ENCODE measurements at places on chromosomes 5 and 9.

DNA sequence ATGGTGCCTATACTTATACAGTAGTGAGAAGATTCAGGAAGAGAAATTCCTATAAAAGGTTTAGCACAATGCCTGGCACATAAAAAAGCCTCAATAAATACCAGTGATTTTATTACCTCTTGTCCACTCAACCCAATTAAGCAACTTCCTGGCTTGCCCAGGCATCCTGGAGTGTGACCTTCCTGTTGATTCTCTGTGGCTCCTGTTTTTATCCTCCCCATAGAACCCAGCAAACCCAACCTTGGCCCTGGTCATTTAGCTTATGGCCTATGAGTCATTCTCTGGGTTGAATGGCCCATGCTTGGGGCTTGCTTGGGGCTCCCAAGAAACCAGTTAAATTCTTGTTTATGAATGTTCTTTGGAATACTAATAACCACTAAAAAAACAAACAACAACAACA lies 21.4 kb upstream of the SPARC start:
- DNase-seq = no peak

DNA sequence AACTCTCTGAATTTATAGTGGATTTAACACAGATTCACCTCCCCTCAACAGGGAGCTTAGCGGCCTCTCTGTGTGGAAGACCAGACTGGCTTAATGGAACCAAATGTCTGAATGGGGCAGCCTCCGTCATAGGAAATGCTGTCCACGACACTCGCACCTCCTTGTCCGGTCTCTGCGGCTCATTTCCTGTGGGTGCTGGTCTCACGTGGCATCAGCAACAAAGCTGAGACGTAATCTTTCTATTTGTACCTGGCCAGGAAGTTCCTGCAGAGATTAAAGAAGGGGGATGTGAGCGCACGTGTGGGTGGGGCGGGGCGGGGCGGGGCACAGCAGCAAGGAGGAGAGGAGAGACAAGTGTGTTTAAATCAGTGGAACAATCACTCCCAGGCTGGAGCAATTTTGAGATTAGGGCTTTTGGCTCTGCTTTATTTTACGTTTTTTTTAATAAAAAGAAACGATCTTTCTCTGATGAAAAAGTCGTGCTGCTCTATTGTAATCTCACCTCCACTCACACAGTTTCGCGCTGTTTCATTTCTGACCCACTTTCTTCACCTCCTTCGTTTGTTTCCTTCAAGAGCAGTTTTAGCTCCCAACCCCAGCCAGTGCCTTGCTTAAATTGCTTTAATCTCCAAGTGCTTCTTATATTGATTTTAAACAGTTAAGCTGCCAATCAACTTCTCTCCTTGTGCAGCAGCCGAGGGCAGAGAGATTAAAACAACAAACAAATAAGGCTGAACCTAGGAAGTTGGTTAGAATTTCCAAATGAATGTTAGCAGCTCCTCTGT lies 132.2 kb upstream of the ASTN2 start:
- no peak for DNase-seq

- no peak for DNase-seq
These were observed 283.4 kb downstream of the NFIB start for GRCh38 chr9:14030375-14031059.

- DNase-seq = no peak
These were observed 675.4 kb downstream of the SEMA5A start for GRCh38 chr5:8870349-8870958.

DNA sequence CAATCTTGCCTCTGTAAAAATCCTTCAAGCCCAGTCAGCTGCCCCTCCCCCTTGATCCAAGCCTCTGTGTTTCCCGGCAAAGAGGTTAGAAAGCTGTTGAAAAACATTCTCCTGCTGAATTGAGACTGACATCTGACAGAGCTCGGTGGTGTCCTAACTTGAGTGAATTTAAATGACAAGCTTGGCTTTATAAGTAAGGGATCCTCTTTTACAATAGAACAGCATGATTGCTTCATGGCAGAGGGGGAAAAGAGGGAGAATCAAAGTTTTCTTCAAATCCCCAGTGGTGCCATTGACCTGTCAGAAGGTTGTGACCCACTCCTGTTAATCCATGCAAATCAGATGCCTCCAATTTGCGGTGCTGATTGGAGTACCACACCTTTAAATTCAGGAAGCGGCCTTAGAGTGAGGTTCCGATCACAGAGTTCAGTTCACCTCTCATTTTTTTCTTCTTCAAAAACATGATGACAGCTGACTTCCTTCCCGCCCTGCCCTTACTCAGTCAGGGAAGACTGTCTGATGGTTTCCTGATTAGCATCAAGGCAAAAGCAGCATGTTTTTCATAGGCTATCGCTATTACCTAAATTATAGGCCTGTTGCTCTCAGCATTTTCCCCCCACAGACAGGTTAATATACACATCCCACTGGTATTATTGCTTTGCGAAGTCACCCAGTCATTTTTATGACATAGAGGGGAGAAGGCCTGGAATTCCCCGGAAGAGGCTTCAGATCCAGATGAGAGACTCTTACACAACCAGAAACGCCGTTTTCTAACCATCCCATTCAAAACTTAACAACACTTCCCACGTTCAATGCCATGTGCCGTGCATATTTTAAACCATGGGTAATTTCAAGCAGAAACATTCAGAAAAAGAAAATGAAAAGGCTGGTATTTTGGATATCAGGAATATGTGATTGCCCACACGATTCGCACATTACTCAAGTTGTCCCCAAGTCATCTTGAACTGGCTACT lies 141.4 kb downstream of the EBF1 start:
- DNase-seq = no peak

DNA sequence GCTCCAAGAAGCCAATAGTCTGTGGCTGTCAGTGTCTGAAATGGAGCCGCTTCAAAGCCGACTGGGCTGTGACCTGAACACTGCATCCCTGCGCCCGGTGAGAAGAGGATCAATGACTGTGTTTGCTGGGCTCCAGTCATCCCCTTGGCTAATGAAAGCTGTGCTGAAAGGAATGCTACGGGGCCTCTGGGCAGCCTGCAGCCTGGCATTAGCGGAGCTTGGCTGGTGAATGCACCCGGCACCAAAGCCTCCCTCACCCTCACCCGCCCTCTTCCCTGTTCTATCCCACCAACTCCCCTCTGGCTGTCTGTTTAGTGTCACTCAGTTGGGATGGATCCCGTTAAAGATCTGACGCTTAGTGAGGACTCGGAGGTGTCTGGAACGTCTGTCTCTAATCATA lies 355.3 kb downstream of the BNC2 start:
- DNase-seq = no peak

- no peak for DNase-seq
These were observed 206.9 kb downstream of the SYK start for GRCh38 chr9:91008568-91008967.

- no peak for DNase-seq
These were observed 28.0 kb downstream of the NCS1 start for GRCh38 chr9:130200038-130200849.

GRCh38 chr9:38118862-38119438 lies 49.9 kb upstream of the SHB start:
- DNase-seq = no peak

GRCh38 chr9:123237220-123237619 lies 31.2 kb downstream of the STRBP start:
- no peak for DNase-seq

DNA sequence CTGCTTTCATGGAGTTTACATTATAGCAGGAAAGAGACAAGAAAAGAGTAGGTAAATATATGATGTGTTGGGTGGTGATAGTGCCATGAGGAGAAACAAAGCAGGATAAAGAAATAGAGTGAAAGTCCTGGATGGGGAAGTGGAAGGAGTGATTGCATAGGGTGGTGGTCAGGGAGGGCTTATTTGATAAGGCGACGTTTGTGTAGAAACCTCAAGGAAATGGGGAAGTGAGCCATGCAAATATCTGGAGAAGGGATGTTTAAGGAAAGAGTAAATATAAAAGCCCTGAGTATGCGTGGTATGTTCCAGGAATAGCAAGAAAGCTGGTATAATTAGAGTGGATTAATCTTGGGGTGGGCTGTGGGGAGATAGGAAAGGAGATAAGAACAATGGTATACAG lies 134.7 kb upstream of the SV2C start:
- no peak for DNase-seq

DNA sequence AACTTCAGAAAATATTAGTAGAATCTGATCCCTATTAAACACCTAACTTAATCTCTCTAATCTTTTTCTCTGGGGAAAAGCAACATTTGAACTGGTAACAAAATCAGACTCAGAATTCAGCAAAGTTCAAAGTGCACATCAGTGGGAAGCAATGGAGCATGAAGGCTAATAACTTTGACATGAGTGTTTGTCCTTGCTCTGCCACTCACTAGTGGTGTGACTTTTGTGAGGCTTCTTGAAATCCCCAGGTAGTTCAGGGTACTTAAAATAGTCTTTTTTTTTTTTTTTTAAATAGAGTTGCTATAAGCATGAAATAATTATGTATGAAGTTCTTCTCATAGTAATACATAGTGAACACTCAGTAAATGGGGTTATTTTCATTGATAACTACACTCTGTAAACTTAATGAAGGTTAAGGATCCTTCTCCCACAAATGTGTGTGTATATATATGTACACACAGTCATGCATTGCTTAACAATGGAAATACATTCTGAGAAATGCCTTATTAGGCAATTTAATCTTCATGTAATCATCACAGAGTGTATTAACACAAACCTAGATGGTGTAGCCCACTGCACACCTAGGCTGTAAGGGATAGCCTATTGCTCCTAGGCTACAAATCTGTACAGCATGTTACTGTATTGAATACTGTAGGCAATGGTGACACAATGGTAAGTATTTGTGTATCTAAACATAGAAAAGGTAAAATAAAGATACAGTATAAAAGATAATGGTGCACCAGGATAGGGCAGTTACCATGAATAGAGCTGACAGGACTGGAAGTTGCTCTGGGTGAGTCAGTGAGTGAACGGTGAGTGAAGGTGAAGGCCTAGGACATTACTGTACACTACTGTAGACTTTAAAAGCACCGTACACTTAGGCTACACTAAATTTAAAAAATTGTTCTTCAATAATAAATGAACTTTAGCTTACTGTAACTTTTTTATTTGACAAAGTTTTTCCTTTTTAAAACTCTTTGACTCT lies 73.3 kb upstream of the HMHB1 start:
- no peak for DNase-seq

- no peak for DNase-seq
These were observed 79.0 kb downstream of the SGCD start for GRCh38 chr5:156405988-156406387.

DNA sequence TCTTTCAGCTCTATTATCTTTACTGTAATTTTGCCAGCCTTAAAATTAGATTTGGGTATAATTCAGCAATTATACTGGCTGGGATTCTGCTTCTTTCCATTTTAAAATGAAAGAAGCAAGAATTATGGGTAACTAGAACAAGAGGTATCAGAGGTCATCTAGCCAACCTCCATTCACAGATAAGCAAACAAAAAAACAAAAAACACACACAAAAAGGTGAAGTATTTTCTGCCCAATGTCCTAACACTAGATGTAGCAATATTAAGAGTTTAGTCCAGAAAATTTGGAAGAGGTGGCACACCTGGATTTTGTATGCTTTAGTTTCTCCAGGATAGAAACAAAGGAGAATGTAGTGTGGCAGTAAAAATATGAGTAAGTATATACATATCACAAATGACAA lies 68.1 kb upstream of the ANXA1 start:
- DNase-seq = no peak

DNA sequence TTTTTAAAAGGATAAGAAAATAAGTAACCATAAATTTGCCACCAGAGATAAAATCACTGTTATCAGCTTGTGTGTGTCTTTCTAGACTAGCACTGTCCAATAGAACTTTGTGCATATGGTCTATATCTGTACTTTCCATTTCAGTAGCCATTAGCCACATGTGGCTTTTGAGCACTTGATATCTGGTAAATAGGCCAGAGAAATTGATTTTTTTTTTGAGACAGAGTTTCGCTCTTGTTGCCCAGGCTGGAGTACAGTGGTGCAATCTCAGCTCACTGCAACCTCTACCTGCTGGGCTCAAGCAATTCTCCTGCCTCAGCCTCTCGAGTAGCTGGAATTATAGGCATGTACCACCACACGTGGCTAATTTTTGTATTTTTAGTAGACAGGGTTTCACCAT lies 17.8 kb downstream of the RBM27 start:
- no peak for DNase-seq

- DNase-seq = no peak
These were observed 24.3 kb downstream of the NDFIP1 start for GRCh38 chr5:142132916-142133315.

- no peak for DNase-seq
These were observed 592.0 kb downstream of the BNC2 start for GRCh38 chr9:16278326-16278999.

DNA sequence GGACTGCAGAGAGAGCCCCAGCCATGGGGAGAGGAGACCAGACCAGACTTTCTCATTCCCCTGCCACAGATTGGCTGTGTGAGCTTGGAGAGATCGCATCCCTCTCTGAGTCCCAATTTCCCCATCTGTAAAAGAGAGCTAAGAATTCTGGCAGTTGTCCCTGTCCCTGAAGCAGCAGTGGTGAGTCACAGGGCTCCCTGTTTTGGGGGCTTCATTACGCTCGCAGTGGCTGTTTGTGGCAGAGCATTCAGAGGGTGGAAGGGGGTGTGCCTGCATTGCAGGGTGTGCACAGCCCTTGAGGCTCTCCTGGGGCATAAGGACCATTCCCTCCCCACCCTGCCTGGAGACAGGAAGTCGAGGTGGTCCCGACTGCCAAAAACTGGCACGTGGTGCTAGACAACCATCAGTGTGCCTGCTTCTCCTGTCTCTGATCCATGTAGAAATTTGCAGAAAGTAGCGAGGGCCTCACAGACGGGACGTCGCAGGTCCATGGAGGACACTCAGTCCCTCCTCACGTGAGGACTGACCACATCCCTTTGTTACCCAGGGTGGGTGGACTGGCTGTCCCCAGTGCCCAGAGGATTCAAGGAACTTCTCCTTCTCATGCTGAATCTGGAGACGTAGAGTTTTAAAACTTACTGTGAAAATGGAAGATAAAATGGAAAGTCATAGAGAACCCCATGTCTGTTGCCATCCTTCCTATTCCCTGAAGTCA lies 35.3 kb downstream of the HRH2 start:
- no peak for DNase-seq

DNA sequence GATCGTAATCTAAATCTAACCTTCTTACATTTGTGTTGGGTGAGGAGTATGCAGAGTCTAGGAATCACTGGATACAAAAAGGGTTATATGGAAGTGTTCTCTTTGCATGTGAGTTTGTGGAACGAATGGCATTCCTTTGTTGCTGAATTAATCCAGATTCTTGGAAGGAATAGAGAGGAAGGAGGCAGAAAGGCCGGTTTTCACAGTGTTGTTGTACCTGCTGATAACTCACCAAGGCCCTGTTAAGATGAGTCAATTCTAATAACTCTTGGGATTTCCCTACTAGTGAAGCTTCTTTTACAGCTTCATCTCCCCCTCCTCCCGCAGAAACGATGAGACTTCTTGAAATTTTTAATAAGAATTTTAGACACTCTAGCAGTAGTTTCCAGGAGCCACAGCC lies 84.0 kb downstream of the ZSWIM6 start:
- DNase-seq = no peak
